CD4-positive, alpha-beta T cell treated with Interleukin-4 for 4 hours (primary cell): ENCODE measurements at places on chromosomes 3 and 15.

- DNase-seq: no peak
Observed at GRCh38 chr3:73924048-73924447, 299.3 kb upstream of the PDZRN3 start.

DNA sequence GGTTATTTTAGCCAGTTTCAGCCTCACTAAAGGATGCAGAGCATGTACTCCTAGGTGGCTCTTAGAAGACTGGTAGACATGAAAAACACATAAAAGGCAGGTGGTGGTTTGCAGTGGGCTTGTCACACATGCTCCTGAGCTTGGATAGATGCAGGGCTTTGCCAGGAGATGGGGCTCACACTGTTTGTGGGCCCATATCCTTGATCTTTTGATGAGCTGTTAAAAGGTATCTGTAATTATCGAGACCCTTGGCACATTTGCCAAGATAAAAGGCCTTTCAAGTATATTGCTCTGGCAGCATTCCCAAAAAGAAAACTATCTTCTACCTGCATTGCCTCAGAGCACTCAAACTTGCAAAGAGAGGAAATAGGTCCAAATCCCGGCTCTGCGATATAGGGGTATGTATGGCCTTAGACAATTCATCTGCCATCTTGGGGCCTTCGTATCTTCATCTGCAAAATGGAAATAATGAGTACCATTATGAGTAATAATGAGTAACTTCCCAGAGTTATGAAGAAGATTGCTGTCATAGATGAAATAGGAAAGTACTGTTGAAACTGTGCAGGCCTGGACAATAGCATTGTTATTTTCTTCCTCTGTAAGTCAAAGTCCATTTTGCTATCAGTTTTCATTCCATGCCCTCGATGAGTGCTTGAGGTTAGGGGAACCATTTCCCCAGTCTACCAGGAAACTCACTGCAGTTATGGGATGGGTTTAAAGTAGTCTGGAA, 172.7 kb downstream of the SYNPR start:
- DNase-seq: no peak

DNA sequence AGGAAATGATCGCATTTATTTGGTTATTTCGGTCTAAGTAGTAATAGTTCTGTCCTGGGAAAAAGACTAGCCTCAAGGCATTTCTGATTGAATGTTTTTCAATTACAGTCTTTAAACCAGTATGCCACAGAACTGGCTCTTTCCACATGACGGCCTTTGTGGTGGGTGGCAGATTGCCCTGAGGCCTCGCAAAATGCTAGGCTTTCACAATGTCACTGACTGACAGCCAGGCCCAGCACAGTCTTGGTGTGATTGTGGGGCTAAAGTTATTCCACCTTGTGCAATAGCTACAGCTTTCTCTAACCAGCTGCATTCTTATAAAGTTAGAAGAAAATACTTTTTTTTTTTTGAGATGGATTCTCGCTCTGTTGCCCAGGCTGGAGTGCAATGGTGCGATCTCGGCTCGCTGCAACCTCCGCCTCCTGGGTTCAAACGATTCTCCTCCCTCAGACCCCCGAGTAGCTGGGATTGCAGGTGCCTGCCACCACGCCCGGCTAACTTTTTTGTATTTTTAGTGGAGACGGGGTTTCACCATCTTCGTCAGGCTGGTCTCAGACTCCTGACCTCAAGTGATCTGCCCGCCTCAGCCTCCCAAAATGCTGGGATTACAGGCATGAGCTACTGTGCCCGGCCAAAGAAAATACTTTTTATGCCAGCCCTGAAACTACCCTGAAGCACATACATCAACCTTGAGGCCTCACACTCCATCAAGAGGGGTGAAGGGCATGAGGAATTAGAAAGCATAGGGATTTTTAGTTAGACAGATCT, 2.5 kb upstream of the ADIPOQ start:
- DNase-seq: no peak

GRCh38 chr3:142993958-142994442, 7.4 kb upstream of the U2SURP start:
- peak; percentile 66 for DNase-seq

DNA sequence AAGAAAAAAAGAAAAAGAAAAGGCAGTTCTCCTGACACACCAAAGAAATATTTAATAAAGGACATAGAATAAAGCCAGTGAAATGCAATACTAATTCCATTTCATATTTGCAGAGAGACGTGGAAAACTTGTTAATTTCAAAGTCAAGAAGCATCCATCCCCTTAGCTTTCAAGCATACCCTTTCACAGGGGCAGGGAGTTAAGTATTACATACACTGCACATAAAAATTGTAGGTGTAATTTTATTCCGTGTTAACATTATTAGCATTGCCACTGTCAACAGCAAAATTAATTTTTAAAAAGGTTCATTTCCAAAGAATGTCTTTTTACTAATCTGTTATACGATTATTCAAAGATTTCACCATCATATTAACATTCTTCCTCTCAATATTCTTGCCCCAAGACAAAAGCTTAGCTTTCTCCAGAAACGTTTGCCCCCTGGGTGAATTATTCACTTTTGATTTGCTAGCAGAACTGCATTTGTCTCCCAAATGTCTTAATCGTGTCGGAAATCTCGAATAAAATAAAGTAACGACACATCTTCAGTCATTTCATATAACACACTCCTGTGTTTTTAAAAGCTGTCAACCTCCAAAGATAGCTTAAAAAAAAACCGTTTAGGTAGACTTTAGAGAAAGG, 517.9 kb downstream of the MECOM start:
- no peak for DNase-seq

GRCh38 chr3:116059421-116060096, 385.7 kb downstream of the LSAMP start:
- DNase-seq: no peak
